ENCODE measurements at places on chromosomes 2 and 18.

DNA sequence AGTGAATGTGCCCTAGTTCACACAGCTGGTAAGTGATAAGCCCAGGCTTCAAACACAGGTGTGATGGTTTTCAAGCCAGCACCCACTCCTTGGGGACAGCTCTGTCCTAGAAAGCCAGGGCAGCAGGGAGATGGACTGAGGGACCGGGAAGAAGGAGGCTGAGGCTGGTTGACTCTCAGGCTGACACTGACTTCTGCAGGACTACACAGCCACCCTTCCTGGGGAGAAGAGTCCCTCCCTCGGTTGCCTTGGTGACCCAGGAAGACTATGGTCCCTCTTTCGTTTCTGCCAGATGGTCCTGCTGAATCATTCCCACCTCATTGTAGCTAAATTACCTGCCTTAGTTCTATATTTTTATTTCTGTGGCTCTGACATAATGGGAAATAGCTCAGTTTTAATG is 11.3 kb upstream of the FSHR start:
- no peak for DNase-seq

DNA sequence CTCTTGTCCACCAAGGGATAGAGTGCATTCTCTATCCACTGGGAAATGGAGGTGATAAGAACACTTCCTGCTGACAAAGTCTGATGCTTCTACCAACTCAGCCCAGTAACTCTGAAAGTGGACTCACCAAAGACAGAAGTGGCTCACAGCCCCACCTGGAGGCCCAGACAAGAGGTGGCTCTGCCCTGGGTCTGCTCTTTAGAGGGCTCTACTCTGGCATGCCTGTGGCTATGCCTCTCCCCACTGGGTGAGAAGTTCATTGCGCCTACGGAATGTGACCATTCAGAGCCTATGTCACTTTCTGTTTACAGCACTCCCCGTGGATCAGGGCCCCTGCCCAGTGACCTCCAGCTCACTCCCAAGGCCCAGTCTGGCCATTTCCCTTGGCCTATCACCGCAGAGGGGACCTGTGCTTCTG is 13.5 kb upstream of the XDH start:
- DNase-seq = peak; percentile 51

DNA sequence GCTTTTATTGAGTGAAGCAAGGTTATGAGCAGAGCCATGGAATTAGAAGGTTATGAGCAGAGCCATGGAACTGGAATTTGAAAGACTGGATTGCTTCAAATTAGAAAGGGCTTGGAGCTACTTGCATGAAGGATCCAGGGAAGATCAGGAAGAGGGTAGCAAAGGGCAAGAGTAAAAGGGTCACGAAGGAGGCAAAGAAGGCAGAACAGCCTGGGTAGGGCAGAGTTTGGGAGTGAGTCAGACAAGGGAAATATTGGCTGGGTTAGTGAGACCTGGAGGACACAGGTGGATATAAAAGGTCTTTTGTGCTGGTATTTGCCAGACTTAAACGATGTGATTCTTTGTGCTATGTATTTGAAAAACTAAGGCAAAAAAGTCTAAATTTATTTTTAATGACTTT is 65.0 kb downstream of the SEMA4F start:
- no peak for DNase-seq

- peak; percentile 88 for DNase-seq
Measured at GRCh38 chr2:85215448-85216401, 82.5 kb downstream of the TCF7L1 start.

DNA sequence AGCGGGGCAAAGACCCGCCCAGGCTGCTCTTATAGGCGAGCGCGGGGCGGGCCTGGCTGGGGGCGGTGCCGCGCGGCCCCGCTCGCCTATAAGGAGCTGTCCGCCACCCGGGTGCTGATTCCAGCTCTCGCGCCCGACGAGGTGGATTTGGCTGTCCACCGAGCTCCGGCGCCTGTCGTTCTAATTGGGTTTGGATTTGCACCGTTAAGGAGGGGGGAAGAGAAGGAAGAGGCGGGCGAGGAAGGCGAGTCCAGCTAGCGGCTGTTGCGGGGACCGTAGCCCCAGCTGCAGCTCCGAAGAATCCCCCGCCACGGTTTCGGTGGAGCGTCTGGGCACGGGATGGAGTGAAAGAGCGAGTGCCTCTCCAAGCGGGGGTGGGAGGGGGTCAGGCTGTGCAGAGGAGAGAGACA is at the start of gene CNTNAP5:
CNTNAP5 (plus strand) TSS at position 117 of the 410 bp plus-strand sequence. CDS start 364 bp downstream, outside the sequence.
- peak; percentile 57 for DNase-seq

- peak; percentile 73 for DNase-seq
Measured at GRCh38 chr2:219440388-219441256, 6.0 kb downstream of the SPEG start.

GRCh38 chr2:208150956-208151355 is 5.0 kb upstream of the CRYGB start:
- no peak for DNase-seq
